Left renal cortex interstitium (tissue), 4 donors: ENCODE measurements at places on chromosomes 6 and 20. TPM values are rescaled to one million over a fixed set of nuclear protein-coding genes. Genes with fewer than 3 reads are reported as not detected.

- no peak for DNase-seq
These were observed 126.6 kb upstream of the NAA20 start for GRCh38 chr20:19890445-19891051.

Gene ZNF165
- polyA plus RNA-seq = 4.3 TPM

DNA sequence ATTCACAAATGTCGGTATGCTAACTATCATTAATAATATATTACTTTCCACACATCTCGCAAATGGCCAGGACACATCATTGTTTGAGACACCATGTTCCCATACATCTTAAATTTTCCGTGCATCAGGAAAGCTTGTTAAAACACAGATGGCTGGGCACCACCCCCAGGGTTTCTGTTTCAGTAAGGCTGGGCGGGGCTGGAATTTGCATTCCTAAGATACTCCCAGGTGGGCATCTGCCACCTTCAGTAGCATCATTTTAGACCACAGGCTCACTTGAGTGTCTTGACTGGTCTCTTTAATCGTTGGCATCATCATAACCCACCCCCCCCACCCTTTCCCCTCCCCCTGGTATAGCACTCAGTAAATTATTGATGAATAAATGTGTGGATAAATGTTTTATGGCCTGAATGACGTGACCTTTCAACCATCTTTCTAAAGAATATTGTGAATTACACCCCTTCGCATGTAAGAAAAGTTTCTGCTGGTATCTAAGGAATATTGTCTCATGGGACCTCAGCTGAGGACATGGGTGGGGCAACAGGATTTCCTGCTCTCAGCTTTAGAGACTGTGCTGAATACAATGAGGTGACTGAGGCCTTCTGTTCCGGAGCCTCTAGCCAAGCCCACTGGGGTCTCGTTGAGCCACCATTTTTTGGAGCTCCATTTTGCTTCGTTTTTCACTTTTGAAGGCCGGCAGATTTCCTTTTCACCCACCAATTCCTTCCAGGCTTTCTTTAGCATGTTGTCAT, 124.1 kb upstream of the NEDD9 start:
- no peak for DNase-seq

DNA sequence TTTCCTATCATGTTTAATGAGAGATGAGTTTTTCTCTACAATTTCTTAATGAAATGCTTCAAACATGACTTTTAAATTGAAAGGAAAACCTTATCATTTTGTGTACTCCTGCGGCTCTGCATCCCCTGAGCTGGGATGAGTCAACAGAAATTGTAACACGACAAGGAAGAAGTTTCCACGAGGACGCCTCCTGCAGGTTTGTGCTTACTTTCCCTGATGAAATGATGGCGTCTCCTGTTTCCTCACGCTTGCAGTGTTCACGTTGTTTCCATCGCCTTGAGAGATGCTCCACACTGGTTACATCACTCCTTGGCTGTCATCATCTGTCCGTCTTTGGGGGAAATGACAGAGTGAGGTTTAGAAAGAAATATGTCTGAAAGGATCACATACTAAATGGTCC, 233.7 kb upstream of the ZFP64 start:
- no peak for DNase-seq

GRCh38 chr20:53453076-53453475, 140.6 kb downstream of the ZNF217 start:
- DNase-seq = no peak

Gene LINC00237
- polyA plus RNA-seq = not detected

DNA sequence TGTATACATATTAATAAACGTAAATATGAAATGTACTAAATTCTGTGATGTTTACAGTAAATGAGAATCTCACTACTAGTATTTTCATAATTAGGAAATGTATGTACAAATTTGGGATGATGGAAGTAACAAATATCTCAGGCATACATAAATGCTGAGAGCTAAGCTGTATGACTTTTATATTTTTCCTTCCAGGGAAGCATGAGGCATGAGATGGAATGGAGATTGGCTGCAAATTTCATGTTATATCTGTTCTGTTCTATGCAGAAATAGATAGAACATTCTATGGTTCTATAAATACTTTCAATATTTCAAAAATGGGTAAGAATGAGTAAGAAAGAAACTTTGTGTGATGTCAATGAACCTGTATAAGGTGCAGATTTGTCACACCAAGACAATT, 335.2 kb downstream of the KHDRBS2 start:
- no peak for DNase-seq

DNA sequence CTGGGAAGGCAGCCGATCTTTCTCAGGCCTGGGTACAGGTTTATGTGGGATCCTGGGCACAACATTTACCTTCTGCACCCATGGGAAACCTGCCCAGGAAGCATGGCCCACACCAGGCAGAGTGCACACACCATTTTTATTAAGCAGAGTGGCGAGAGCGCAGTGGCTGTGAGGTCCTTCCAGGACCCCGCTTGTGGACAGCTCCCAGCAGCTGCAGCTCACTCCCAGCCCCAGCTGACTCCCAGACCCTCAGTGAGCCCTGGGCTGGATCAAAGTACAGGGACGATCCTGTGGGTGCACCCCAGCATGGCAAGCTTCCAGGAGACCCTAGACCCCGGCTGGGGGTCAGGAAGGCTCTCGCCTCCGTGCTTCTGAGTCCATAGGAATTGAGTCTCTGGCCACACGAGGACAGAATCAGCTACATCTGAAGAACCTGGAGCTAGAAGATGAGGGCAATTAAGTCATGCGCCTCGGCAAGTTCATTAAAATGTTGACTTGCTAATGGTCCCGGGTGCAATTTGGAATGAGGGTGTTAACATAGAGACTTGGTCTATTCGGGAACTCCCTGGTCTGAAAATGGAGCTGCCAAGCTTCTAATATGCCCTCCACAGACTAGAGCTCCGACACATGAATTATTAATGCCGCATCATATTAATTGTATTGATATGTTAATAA, 65.4 kb upstream of the SLCO4A1 start:
- DNase-seq = no peak

GRCh38 chr6:159444056-159444760, 248.8 kb downstream of the SOD2 start:
- no peak for DNase-seq

GRCh38 chr20:58237318-58238132, 9.1 kb upstream of the ANKRD60 start:
- DNase-seq = no peak

Gene SKIC2
- polyA plus RNA-seq = 36.4 TPM

DNA sequence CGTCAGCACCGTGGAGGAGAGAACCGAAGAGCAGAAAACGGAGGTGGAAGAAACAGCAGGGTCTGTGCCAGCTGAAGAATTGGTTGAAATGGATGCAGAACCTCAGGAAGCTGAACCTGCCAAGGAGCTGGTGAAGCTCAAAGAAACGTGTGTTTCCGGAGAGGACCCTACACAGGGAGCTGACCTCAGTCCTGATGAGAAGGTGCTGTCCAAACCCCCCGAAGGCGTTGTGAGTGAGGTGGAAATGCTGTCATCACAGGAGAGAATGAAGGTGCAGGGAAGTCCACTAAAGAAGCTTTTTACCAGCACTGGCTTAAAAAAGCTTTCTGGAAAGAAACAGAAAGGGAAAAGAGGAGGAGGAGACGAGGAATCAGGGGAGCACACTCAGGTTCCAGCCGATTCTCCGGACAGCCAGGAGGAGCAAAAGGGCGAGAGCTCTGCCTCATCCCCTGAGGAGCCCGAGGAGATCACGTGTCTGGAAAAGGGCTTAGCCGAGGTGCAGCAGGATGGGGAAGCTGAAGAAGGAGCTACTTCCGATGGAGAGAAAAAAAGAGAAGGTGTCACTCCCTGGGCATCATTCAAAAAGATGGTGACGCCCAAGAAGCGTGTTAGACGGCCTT, 41.6 kb downstream of the ZBTB2 start:
- DNase-seq = no peak

- no peak for DNase-seq
These were observed 56.3 kb upstream of the TULP1 start for GRCh38 chr6:35569011-35569461.

DNA sequence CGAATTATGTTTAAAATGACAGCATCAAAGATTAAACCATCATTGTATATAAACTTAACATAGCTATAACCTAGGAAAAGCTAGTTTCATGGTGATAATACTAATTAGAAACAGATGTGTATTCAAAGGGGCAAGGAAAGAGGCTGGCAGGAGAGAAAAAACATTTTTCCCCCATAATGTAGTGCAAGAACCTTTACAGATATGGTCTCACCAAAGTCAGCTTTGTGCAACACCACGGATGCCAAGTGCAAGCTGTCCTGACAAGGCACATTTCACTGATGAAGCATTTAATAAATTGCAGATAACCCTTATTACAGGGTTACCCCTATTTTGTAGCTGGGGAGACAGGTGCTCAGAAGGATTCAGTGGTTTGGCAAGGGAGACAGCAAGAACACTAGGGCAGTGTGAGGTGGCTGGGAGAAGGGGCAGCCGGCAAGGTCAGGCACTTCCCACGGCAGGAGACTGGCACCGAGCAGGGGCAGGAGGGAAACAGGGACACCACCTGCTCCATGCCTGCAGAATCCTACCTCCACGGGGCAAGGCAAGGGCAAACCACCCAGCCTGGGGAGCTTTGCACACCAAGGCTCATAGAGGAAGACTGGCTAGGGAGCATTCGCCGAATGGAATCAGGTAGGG, 6.5 kb downstream of the RPS6KA2 start:
- no peak for DNase-seq

Gene PPIL4
- 66.2 TPM for polyA plus RNA-seq

Gene SNPH
- 4.2 TPM for polyA plus RNA-seq

DNA sequence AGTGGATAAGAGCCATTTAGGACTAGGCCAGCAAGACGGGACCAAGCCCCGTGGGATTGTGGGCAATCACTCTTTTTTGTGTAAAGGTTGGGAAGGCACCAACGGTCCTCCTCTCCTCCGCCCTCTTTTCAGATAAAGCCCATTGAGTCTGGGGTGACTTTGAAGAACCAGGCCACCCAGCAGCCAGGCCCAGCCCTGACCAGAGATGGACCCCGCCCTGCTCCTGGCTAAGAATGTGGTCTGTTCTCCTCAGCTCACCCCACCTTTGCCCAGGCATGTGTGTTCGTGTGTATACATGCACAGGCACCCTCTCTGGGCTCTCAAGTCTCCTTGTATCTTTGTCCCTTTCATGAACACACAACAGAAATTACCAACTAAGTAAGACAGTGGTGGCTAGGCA, 9.1 kb downstream of the SDC4 start:
- DNase-seq = no peak

- DNase-seq = no peak
These were observed 15.5 kb downstream of the RIPOR3 start for GRCh38 chr20:50675671-50676376.

Gene ARG1
- 4.3 TPM for polyA plus RNA-seq

- no peak for DNase-seq
These were observed 546 bp downstream of the CRNKL1 start for GRCh38 chr20:20051767-20052073.

Gene FAXC
- polyA plus RNA-seq = 4.7 TPM

Gene DYNLT1
- polyA plus RNA-seq = 149 TPM

Gene EEF1A2
- 1.3 TPM for polyA plus RNA-seq

GRCh38 chr6:41871691-41872090, 23.5 kb downstream of the USP49 start:
- no peak for DNase-seq

DNA sequence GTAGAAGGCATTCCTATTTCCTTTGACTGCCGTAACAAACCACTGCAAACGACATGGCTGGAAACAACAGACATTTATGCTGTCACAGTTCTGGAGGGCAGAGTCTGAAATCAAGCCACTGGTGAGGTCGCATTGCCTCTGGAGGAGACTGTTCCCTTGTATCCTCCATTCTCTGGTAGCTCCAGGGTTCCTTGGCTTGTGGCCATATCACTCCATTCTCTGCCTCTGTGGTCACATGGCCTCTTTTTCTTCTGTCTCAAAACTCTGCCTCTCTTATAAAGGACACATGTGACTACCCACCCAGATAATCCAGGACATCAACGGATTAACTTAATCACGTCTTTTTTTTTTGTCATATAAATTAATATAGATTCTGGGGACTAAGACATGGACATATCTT, 84.4 kb downstream of the LYRM2 start:
- no peak for DNase-seq

Gene SLC17A1
- 13.7 TPM for polyA plus RNA-seq

DNA sequence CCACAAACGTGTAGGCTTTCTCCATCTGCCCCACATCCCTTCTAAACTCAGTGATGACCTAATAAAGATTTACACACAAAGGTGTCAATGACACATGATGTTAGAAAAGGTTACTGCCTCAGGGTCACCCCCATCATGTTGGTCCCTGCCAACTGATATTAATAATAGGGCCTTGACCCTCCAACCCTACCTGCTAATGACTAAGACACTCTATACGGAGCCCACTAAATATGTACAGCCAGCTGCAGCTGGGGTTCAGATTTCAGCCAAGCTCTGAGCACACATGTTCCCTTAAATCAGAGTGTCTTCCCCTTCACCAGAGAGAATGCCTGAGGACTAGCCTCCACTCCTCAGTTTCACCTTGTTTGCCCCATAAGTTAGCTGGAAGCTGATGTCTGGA, 67.4 kb upstream of the SNRPB2 start:
- no peak for DNase-seq

DNA sequence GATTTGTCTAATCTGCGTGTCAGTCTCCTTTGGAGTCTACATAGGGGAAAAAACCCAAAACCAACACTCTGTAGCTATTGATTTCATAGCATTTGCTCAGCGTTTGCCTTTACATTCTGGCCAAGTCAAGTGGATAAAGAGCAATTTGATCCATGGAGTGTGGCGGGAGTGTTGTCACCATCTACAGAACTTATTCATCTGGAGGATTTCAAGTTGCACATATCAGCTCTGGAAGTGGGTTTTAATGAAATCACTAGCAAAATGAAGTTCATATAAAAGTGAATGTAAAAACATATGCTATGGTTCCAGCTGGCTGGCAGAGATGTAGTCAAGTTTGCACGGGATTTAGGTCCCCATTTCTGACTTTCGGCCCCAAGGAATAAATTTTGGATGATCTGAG, 219.7 kb upstream of the SUPT3H start:
- no peak for DNase-seq

DNA sequence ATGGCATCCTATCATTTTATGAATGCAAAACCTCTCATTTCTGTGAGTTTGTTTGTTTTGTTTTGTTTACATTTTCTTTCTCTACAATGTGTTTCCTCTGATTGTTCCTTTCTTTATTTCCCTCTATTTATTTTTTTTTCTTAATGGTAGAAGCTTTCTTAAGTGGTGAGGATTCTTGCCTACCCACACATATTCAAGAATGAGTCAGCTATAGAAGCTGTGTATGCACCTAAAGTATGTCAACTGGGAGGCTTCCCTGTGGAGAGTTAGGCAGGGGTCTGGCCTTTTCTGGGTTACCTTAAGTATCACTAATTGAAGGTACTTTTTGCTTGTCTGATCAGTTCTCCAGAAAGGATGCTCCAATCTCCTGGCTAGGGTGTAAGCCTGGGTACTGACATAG, 354.0 kb downstream of the ESR1 start:
- DNase-seq = no peak

GRCh38 chr6:97049253-97050011, 124.9 kb downstream of the KLHL32 start:
- DNase-seq = no peak

DNA sequence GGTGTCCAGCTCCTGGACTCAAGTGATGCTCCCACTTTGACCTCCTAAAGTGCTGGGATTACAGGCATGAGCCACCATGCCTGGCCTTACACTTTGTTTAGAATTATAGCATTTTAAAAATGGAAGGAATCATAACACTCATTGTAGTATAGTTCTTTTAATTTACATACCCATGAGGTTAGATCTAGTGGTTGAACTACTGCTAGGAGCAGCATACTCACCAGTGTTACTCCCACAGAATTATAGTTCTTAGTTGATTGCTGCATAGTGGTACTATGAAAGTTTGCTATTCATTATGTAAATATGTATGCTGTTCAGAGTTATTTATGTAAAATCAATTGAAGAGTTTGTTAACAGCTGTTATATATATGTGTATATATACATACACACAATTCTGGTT, 85.4 kb downstream of the MYO6 start:
- DNase-seq = no peak

- DNase-seq = no peak
These were observed 221.3 kb downstream of the GRIK2 start for GRCh38 chr6:101614774-101615173.
